ENCODE measurements at places on chromosomes 4 and X.

- no peak for DNase-seq
These were observed 38.2 kb downstream of the ETDC start for GRCh38 chrX:135347381-135348016.

DNA sequence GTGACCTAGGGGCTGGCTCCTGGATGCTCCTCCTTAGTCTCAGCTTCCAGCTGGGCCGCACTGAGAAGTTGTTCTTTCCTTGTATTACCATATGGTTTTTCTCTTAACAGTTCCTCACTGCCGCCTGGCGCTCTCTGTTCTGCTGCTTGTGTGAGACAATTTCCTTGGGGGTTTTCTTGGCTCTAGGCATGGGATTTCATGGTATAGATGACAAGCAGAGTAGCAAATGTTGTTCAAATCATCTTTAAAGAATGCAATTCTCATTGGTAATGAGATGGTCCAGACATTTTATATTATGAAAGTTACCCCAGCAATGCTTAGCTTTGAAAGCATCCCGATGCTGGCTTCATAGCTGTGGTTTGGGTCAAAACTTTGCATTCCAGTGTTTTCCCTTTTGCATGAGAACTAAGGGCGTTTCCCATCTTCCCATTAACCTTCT is 37.6 kb downstream of the SEPTIN11 start:
- no peak for DNase-seq

DNA sequence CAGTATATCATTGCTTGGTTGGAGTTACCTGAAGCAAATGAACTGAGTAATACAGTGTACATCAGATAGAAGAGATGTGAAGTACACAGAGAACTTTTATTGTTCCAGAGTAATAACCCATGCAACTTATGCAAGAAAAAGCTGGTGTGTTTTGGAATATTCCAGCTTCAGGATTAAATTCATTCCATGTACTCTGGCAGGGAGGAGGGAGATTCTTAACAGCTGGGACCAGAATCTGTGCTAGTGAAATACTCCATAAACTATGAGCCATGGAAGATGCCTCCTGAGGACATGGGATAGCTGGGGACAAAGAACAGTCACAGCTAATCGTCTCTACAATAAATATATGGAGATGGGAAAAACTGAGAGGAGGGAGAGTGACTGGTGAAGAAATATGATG is 101.6 kb upstream of the OTUD4 start:
- DNase-seq: no peak

DNA sequence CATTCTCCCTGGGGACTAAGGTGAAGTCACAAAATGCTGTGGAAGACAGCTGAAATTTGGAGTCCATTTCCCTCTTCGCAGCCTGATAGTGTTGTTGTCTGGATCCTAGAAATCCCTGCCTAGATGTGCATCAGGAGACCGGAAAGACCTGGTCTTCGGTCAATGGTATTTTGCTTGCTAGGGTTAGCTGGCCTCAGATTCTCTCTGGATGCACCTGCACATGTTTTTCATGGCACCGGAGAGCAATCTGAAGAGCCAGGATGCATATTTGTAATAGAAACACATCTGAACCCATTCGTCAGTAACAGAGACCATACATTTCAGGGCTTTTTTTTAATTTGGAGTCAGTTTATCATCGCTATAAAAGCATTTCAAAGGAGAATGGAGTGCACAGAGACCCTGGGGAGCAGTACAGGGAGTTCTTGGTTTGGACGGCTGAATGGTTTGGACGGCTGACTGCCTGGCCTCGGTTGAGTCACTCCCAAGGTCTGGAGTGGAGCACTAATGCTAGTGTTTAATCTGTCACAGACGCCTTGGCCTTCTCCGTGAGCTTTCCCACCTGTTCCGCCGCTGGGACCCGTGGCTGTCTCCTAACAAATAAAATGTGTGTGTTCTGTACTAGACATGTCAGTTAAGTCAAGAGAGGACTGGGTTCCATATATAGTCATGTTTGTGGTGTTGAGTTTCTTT is 7.5 kb upstream of the PDLIM3 start:
- no peak for DNase-seq

DNA sequence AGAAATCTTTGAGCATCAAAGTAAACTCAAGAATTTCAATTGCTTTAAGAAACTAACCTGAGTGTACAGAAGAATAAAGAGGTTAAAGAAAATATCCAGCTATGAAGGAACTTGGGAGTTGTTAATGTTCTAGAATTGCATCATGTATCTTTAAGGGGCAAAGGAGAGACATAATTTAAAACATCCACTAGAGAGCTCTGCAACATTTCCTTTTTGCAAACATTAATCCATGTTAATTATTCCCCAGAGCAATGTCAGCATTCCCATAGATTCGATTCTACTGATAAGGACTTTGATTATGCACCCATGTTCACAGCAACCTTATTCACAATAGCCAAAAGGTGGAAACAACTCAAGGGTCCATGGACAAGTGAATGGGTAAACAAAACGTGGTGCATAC is 80.2 kb upstream of the SORBS2 start:
- no peak for DNase-seq

DNA sequence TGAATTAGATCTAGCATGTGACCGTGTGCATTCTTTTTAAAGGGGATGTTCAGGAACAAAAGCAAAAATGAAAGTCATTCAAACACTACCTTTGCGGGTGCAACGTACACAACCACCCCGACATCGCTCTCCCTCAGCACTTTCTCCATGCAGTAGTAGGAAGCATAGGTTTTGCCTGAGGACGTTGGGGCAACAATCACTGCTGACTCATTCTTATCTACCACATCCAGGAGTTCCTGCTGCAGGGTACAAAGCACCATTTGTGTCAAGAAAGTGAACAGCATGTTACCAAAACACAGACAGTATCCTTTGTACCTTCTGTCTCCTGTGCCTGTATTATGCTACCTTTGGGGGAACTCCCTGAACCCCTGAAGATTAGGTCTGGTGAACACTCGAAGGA is 58.6 kb downstream of the DDX60L start:
- no peak for DNase-seq

GRCh38 chrX:3522101-3522650 is 175.7 kb upstream of the MXRA5 start:
- no peak for DNase-seq

DNA sequence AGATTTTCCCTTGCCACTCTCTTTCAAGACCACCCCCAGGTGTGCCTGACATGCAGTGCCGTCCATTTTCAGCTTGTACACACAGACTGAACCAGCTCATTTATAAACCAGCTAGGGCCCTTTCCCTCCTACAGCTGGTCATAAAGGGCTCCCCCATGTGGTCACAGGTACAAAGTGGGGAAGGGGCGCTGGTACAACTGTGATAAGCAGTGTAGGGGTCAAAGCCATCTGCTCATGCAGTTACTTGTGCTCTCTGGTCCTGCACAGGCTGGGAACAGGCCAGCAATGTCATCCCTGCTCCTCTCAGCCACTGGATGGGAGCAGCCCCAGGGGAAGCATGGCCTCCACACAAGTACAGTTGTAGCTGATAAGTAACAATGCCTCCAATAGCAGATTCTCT is 20.6 kb downstream of the GABRQ start:
- DNase-seq: no peak

- DNase-seq: no peak
These were observed 349.5 kb upstream of the HAND2 start for GRCh38 chr4:173879509-173879908.

GRCh38 chr4:138225477-138225876 is 16.7 kb downstream of the SLC7A11 start:
- no peak for DNase-seq

DNA sequence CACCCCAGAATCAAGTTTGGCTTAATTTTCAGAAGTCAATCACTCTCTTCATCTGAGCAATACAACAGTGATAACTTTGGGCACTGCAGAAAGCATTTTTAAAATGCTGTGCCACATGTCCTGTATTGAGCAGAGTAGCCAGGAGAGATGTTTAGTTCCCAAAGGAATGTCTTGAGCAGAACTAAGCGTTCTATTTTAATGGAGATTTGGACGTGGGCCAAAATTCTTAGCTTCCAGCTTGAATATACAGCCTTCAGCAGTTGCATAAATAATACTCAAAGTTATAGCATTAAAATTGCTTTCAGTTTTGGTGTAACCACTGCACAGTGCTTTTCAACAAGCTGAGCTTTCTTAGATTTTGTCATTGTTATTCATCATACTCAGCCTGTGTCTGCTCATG is 679.2 kb downstream of the NLGN4X start:
- DNase-seq: no peak

- no peak for DNase-seq
These were observed 5.8 kb upstream of the CLNK start for GRCh38 chr4:10690185-10690907.

GRCh38 chr4:152301381-152301780 is 234.5 kb downstream of the FBXW7 start:
- DNase-seq: no peak

DNA sequence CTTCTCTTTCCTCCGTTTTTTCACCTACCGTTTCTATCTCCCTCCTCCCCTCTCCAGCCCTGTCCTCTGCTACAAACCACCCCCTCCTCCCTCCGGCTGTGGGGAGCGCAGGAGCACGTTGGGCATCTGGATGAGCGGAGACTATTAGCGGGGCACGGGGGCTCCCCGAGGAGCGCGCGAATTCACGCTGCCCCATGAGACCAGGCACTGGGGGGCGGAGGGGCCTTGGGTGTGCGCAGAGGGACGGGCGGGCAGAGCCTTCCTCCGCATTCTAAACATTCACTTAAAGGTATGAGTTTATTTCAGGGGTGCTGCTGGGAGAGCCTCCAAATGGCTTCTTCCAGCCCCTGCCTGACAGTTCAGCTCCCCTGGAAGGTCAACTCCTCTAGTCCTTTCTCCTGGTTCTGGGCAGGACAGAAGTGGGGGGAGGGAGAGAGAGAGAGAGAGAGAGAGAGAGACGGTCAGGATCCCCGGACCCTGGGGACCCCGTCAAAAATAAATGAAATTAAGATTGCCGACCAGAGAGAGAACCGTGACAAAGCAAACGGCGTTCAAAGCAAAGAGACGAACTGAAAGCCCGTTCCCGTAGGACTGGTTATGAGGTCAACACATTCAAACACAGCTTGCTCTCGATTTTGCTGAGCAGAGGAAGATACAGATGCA is 5.0 kb downstream of the SHOX start:
- no peak for DNase-seq

- DNase-seq: no peak
These were observed 1.1 kb upstream of the CCNQ start for GRCh38 chrX:153600032-153600373.

DNA sequence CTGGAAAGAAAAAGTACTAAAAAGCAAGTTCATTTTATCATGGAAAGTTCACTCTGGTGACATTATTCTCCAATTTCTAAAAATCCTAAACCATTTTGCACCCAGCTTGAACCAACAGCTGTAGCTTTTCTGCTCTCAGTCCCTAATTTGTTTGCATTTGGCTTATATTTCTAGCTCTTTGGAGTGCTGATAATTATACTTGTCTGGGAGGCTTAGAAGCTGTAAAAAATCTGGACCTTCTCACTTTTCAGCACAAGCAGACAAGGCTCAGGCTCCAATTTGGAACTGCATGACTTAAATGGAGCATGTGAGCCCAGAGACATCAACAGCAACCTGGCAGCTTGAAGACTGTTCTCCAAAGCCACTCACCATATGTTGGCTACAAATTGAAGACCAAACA is 170.9 kb upstream of the PCDH18 start:
- no peak for DNase-seq

GRCh38 chr4:53702334-53703266 is 111.3 kb upstream of the LNX1 start:
- DNase-seq: no peak

GRCh38 chr4:106246441-106246840 is 69.6 kb downstream of the TBCK start:
- no peak for DNase-seq

DNA sequence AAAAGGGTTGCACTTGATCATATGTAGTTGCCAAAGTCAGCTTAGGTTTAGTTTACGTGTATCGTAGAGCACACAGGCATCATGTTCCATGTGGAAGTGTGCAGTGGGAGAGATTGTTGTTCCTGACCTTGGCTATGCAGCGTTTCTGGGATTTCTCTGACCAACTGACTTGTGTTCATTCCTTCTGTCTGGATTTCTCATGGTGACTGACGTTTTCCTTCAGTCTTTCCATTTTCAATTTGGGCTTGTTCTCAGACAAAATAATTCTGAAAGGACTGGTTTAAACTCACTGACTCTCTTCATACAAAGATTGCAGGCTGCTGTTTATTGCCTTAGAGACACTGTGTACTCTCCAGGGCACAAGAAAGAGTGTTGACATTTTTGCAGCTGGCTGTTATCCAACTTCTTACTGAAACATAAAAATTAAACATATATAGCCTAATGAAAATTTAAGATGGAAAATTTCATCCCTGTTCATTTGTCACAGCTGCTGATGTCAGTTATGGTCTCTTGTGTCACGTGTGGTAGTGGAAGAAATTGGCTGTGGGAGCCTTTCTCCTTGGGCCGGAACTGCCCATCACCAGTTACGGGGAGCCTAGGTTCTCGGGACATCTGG is 95.4 kb downstream of the TNIP2 start:
- no peak for DNase-seq

- DNase-seq: peak; percentile 79
These were observed 196.4 kb upstream of the C1QTNF7 start for GRCh38 chr4:15231265-15232091.

- peak; percentile 30 for DNase-seq
These were observed 711 bp downstream of the PNMA6E start for GRCh38 chrX:153400146-153401132.

DNA sequence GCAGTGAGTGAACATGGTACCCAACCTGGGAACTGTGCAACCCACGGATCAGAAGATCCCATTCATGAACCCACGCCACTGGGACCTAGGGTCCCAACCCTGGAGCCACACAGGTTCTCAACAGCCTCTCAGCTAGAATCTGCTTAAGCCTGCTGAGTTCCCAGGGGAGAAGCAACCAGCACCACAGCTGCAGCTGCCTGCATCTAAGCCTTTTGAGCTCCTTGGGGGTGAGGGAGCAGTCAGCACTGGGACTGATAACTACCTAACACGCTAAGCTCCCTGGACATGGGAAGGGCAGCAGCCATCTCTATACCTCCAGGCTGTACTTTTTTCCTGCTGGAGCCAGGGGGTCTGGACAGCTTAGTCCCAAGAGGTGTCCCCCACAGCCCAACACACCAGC is 179.3 kb downstream of the IL15 start:
- no peak for DNase-seq

All from CD4-positive, alpha-beta T cell treated with Interleukin-2 at 100 ng/mL for 4 hours (primary cell).